ENCODE measurements at places on chromosomes 2 and 18.

DNA sequence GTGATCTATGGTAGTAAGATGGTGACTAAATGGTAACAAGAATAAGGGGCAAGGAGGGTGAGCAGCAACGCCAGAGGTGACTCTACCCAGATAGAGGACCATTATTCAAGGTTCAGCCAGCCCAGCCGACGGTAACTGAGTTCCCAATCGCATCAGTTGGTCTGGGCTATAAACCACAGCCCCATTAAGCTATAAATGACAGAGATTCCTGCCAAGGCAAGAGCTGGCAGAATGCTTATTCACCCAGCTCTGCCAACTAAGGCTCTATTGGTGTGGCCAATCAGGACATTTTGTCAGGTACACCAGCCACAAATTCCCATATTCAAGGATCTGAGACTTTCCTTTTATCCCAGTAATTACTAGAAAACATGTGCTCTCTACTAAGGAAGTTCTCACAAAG lies 3.6 kb downstream of the CHN1 start:
- DNase-seq: no peak

- DNase-seq: peak; percentile 56
These were observed 592 bp downstream of the PSD4 start for GRCh38 chr2:113174376-113174750.

- no peak for DNase-seq
These were observed 20.0 kb downstream of the SP140L start for GRCh38 chr2:230346921-230347533.

DNA sequence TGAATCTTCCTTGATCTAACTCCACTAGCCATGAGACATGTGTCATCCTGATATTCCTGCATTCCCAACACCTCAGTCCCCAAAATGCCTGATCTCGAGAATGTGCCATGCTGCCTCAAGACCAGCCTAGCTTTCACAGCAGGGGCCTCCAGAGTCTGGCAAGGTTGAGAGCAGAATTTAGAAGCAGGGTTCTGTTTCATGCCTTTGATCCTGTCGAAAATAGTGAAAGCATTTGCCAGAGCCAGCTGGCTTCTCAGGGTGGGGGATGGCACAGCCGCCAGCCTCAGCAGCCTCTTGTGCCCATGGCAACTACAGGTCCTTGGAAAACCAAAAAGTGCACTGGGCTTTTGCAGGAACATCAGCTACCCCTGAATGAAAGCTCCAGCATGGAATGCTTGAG lies 143.5 kb downstream of the RTN4 start:
- DNase-seq: no peak

DNA sequence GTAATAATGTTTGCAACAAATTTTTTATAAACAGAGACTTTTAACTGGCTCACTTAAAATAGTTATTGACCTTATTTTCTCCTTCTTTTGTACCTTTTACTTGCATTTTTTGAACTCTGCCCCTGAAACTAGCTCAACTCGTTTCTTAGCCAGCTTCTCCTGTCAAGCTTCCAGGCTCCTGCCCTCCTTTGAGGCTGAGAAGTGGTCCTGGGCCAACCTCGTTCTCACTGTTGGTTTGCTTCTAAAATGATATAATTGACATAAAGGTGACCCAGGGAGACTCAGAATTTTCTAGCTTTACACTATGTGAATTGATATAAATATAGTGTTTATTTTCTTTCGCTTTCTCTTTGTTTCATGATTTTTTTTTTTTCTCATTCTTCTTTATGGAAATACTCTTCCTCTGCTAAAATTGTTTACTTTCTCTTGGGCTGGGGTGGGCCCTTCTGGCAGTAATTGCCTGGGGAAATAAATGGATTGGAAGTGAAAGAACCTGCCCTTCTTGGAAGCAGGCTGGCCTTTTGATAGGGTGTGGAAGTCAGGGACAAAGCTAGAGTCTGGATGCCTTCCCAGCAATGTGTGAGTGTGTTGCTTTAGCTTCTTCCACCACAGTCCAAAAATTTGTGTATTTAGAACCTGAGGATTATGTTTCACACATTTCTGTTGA lies 30.7 kb downstream of the GPD2 start:
- DNase-seq: no peak

- no peak for DNase-seq
These were observed 104.5 kb upstream of the LTBP1 start for GRCh38 chr2:32841931-32842898.

DNA sequence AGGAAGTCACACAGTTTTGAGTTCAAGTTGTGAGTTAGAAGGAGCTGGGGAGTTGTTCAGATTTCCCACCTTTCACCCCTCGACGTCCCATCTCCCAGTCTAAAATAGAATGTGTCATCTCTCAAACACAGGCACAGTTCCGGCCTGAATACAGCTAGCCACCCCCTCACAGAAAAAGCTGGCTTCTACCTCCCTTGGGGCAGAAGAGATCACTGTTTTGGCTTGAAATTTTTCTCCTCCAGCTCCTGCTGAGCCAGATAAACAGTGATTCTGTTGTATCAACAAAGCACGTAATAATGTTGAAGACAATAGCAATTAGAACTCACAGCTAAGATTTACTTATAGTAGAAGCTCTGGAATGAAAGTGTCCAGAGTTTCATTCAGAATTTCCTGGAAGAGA lies 74.7 kb downstream of the KIAA2012 start:
- DNase-seq: no peak
